T-helper 1 cell treated with Interleukin-12 subunit alpha and Interleukin-12 subunit beta and Interleukin-4 antibody, amounts not matched to agents 30 ng/mL and 1 ng/mL, for 36 hours (primary cell): ENCODE measurements at places on chromosomes 2 and 18. TPM values are rescaled to one million over a fixed set of nuclear protein-coding genes. Genes with fewer than 3 reads are reported as not detected.

Gene ADAM23
- 0.10 TPM in 1 of 2 replicates, not detected in the other for total RNA-seq

Gene MFSD2B
- 0.07 and 0.44 TPM in 2 replicates for total RNA-seq

Gene MBOAT2
- 3.4 and 4.7 TPM in 2 replicates for total RNA-seq

Gene ARHGAP15
- total RNA-seq, result 178 and 182 TPM in 2 replicates

Gene RUFY4
- 3.2 and 3.3 TPM in 2 replicates for total RNA-seq

Gene PSD4
- 334 and 338 TPM in 2 replicates for total RNA-seq

Gene ANKRD30BL
- not detected in 2 replicates for total RNA-seq

Gene NOL4
- total RNA-seq, result not detected in 2 replicates

Gene SCN7A
- not detected in 2 replicates for total RNA-seq

Gene ANKRD53
- total RNA-seq, result not detected in 2 replicates

Gene SRD5A2
- not detected in 2 replicates for total RNA-seq

Gene CDH20
- not detected in 2 replicates for total RNA-seq

Gene KCNJ3
- total RNA-seq, result not detected in 2 replicates

Gene MRPS9
- total RNA-seq, result 20.2 and 20.6 TPM in 2 replicates

Gene SH3BP4
- total RNA-seq, result 0.07 and 0.12 TPM in 2 replicates

Gene DHRS9
- total RNA-seq, result 0.12 TPM in 1 of 2 replicates, not detected in the other

Gene CHST9
- total RNA-seq, result not detected in 2 replicates

Gene EGR4
- total RNA-seq, result 0.27 and 0.56 TPM in 2 replicates

Gene CYS1
- total RNA-seq, result 1.3 and 1.6 TPM in 2 replicates

Gene DUSP2
- total RNA-seq, result 71.0 and 74.7 TPM in 2 replicates

Gene MERTK
- 0.29 TPM in 2 replicates for total RNA-seq

Gene ASB3
- total RNA-seq, result 21.0 and 26.9 TPM in 2 replicates

Gene STK17B
- total RNA-seq, result 405 and 419 TPM in 2 replicates

Gene POTEC
- total RNA-seq, result not detected in 2 replicates
